ENCODE measurements at places on chromosomes 3 and 15.

DNA sequence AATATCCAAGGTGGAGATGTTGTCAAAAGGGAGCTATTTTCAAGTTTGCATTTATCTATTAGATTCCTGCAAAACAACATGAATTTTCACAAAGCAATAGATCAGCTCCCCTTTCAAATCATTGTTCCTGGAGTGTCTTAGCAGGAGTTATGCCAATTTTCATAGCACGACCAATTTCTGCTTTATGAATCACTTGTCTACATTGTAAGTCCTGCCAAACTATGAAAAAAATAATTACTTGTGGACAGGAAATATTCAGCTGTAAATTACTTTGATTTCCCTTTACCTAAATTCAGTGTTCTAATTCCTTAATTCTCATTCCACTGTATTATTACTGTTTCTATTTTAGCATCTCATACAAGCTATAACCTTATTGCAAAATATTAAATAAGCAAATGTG lies 1289.6 kb downstream of the NSUN3 start:
- no peak for DNase-seq

DNA sequence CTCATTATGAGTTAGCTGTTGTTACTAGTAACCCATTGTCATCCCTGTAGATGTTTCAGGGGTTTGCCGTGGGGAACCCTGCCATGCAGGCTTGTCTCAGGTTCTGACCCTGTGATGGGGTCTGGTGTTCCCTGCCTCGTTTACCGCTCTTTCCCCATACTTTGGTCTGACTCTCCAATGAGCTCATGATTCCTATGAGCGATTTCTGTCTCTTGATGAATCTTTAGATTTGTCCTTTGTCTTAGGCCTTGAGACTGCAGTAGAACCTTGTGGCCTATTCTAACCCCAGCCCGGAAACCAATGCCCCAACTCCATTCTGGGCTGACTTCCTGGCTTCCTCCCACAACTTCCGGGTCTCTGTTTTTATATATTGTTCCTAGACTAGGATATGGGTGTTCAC lies 11.3 kb upstream of the IQGAP1 start:
- DNase-seq = peak; percentile 74

- DNase-seq = no peak
These were observed 7.2 kb upstream of the SOX2 start for GRCh38 chr3:181704421-181705085.

- no peak for DNase-seq
These were observed 319.4 kb downstream of the NEK10 start for GRCh38 chr3:27049792-27050191.

DNA sequence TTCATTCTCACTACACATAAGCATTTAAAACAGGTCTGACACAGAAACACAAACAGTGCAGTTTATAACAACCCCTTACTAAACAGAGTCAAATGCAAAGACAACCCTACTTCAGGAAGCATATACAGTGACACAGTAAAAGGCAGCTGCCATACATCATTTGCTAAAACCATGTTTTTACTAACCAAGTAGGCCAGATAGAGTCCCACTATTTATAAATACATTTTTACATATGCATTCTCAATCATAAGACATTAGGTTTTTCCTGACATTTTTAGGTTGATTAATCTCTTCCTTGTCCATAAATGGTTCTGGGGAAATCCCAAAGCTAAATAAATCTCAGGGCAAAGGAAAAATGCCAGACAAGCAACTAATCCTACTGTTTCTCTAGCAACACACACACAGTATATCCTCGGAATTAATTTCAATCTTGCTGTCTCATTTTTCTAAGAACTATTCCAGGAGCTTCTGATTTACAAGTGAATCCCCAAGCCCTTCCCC lies 39.0 kb downstream of the CHAC1 start:
- DNase-seq = no peak

GRCh38 chr3:127403795-127404194 lies 115.9 kb upstream of the PRR20G start:
- no peak for DNase-seq

GRCh38 chr3:50652709-50653108 lies 22.0 kb upstream of the DOCK3 start:
- peak; percentile 81 for DNase-seq

DNA sequence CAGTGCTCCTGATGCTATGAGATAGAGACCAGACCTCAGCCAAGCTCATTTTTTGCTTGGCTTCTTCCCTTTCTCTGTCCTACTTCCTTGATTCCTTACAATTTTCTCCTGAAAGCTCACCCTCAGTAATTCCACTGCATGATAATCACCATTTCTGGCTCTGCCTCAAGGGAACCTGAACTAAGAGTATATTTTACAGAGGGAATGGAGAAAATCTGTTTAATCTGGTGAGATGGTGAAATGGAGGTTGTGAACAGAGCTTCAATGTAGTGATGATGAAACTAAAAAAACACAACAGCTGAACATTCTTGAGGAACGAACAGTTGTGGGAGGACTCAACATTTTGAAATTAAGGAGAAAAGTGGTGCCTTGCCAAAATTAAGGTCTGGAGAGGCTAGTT lies 16.3 kb downstream of the HHLA2 start:
- no peak for DNase-seq

GRCh38 chr3:25412269-25412668 lies 15.8 kb upstream of the RARB start:
- DNase-seq = no peak

DNA sequence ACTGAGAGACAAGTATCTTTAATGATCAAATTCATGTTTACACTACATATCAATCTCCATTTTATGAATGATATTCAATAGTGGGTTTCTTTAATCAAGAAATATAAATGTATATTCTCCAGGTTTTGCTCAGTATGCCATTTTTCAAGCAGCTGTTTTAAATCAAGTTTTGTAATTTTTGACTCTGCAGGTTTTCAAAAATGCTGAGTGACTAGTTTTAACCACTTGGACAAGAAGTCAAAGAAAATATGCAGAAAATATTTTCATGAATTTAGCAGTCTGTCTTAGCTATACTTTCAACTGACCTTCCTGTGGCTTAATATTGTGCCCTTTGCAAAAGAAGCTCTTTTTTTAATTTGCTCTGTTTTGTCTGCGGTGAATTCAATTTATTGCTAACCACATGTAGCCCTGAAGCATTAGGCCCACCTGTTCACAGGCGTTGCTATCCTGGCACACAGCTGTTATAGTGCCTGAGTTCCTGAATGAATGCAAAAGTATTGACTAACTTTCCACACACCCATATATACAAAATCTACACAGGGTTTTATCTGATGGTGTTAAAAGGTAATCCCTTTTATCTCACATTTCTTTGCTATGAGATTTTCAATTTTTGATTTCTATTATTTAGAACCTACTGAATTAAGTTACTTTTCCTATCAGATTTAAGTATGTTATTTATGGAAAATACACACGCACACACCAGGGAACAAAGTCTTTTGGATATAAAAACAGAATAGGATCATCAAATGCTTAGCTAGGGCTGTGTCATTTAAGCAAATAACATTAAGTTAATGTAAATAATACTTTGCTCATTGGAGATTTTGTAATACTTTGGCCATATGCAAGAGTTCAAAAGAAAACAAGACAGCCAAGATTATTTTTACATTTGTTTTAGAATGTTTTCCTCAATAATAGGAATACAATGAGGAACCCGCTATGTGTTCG lies 1166.1 kb upstream of the GBE1 start:
- DNase-seq = no peak

- DNase-seq = no peak
These were observed 96.1 kb upstream of the ICE2 start for GRCh38 chr15:60574801-60575631.

GRCh38 chr15:59556380-59556779 lies 55.2 kb upstream of the GCNT3 start:
- no peak for DNase-seq

DNA sequence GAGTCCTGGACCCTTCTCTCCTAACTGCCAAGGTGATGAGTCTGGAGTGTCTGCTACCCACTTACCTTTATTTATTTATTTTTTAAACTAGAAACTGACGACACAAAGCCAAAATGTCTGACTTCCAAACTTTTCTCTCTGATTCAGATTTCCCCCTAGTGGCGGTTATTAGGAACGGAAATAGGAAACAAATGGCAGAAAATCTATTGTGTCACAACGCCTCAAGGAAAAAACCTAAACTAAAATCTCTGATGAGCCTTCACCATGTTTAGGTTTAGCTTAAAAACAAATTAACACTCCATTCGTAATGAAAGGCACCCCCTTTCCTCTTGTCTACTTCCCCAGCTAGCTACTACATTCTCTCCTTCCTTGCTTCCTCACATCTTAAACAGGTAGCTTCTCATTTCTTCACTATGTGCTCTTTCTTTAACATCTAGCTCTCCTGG lies 94.0 kb upstream of the MEX3B start:
- no peak for DNase-seq

DNA sequence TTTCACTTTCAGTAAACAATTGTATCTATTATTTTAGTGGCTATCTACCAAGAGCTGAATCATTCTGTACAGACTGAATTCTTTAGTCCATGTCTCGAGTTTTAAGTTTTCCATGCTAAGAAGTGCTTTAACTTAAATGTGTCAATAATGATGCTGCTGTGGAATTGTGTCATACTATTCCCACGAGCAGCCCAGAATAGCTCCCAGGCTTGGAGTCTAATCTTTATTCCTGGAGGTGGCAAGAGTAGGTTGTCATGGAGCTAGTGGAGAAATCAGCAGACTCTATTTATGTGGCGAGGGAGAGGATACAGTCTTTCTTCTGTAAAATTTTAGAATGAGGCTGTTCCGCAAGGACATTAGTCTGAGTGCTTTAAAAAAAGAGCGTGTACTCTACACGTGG lies 207.2 kb downstream of the ROBO2 start:
- DNase-seq = no peak

DNA sequence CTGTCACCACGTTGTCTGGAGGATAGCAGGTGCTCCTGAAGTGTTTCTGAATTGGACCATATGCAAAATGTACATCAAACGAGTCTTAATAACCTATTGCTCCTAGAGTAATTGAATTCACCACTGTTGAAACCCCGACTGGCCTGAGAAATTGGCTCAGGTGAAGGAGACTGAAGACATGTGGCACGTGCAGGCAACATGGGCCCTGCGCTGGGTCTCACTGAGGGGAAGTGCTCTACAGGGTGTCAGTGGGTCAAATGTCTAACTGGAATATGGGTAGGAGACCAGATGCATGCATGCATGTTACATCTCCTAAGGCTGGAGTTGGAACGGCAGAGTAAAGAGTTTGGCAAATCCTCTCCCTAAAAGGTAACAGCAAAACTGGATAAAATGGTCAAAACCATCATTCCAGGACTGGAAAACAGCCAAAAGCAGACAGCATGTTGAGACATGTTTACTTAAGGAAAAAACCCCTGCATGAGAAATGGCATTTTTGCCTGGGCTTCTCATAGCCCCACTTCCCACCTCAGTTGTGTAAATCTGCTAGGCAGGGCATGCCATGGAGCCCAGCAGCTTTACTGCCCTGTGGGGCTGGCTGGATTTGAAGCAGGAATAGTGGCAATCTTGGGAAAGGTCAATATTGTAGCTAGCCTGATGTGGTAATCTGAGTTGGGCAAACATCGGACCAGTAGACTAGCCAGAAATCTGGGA lies 131.3 kb downstream of the TJP1 start:
- DNase-seq = no peak

- DNase-seq = no peak
These were observed 21.7 kb downstream of the LRRK1 start for GRCh38 chr15:100940767-100941379.

DNA sequence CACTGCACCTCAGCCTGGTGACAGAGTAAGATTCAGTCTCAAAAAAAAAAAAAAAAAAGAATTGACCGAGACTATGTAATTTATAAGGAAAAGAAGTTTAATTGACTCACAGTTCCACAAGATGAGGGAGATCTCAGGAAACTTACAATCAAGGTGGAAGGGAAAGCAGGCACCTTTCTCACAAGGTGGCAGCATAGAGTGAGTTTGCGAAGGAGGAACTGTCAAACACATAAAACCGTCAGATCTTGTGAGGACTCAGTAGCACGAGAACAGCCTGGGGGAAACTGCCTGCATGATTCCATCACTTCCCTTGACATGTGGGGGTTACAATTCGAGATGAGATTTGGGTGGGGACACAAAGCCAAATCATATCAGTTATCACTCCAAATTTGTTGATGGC lies 380.9 kb downstream of the EDEM1 start:
- DNase-seq = no peak

GRCh38 chr15:68464448-68465090 lies 32.6 kb upstream of the ITGA11 start:
- DNase-seq = no peak

DNA sequence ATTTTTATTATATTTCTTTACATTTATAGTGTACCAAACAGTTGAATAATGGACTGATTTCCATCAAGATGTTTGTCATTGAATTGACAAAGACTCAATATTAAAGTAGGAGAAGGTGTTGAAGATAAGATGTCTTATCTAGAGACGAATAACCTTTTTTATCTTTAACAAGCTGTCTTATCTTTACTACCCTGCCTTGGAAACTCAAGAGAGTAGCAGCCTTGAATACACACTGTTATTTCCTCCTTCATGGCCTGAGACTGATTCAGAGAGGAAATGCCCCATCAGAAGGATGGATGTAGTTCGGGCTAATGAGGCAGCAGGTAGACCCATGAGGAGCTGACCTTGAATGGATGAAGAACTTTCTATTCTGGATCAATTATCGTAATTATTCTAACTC lies 365.1 kb upstream of the SEMA6D start:
- no peak for DNase-seq

GRCh38 chr3:113183748-113184661 lies 27.4 kb upstream of the BOC start:
- DNase-seq = no peak

GRCh38 chr3:170907637-170908234 lies 701 bp downstream of the EIF5A2 start:
- peak; percentile 60 for DNase-seq

- DNase-seq = no peak
These were observed 162.6 kb downstream of the IL1RAP start for GRCh38 chr3:190676481-190676880.

GRCh38 chr15:66195621-66196230 lies 57.8 kb downstream of the MEGF11 start:
- no peak for DNase-seq

DNA sequence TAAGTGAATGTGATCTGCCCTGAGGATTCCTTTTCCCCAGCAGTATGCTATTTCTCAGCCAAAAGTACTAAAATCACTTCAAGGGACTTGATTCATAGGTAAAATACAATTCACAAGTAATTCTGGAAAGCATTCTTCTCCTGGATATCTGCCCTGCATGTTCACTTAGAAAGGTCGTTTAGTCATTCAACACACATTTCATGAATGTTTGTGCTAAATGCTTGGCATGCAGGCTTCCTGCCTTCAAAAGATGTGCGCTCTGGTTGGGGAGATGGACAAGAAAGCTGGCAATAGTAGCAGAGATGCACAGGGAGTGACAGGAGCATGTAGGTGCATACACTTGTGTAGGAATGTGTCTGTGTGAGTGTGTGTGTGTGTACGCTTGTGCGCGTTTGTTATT lies 360.7 kb downstream of the PTPRG start:
- DNase-seq = no peak

Data from activated CD8-positive, alpha-beta memory T cell treated with anti-CD3 and anti-CD28 coated beads for 24 hours (primary cell).